ENCODE measurements at places on chromosomes 5 and 9. TPM values are rescaled to one million over a fixed set of nuclear protein-coding genes. Genes with fewer than 3 reads are reported as not detected.

MEIKIN gene
- not detected for total RNA-seq

GPR21 gene
- 0.65 TPM for total RNA-seq

ECSCR gene
- total RNA-seq, result 475 TPM

RASGRF2 gene
- 41.7 TPM for total RNA-seq

OCLN gene
- total RNA-seq, result 0.43 TPM

BRD3 gene
- total RNA-seq, result 6.1 TPM

PITX1 gene
- total RNA-seq, result not detected

PTPDC1 gene
- 2.6 TPM for total RNA-seq

PGM5 gene
- 87.0 TPM for total RNA-seq

ELAVL2 gene
- total RNA-seq, result 0.26 TPM

FSTL4 gene
- 0.17 TPM for total RNA-seq

COL5A1 gene
- 0.95 TPM for total RNA-seq

STARD4 gene
- total RNA-seq, result 43.3 TPM

ANKRD33B gene
- 2.0 TPM for total RNA-seq

ZNF879 gene
- 6.4 TPM for total RNA-seq

NEUROG1 gene
- total RNA-seq, result not detected

PLEKHG4B gene
- 0.11 TPM for total RNA-seq

WHRN gene
- 0.34 TPM for total RNA-seq

NR2F1-AS1 gene
- 31.0 TPM for total RNA-seq

CDH6 gene
- not detected for total RNA-seq

C9orf72 gene
- 12.5 TPM for total RNA-seq

FREM1 gene
- total RNA-seq, result under 0.01 TPM

RANBP3L gene
- total RNA-seq, result 0.09 TPM

ZNF462 gene
- 2.9 TPM for total RNA-seq

CDC20B gene
- under 0.01 TPM for total RNA-seq

SIT1 gene
- total RNA-seq, result not detected

SPDL1 gene
- total RNA-seq, result 7.3 TPM

CARD19 gene
- total RNA-seq, result 51.1 TPM

IL9 gene
- total RNA-seq, result not detected

AQP3 gene
- total RNA-seq, result 0.11 TPM

REEP2 gene
- total RNA-seq, result 1.0 TPM

IFNA21 gene
- total RNA-seq, result not detected

OR1Q1 gene
- not detected for total RNA-seq

ENC1 gene
- 21.9 TPM for total RNA-seq

CER1 gene
- not detected for total RNA-seq

PCAT7 gene
- not detected for total RNA-seq

SH3PXD2B gene
- total RNA-seq, result 20.9 TPM

CDK7 gene
- total RNA-seq, result 30.3 TPM

TTC33 gene
- total RNA-seq, result 18.5 TPM

SPINK7 gene
- total RNA-seq, result not detected

ARL15 gene
- 94.4 TPM for total RNA-seq

VPS13A gene
- total RNA-seq, result 34.9 TPM

PTCH1 gene
- total RNA-seq, result 5.2 TPM

SPINK5 gene
- total RNA-seq, result not detected

ARHGEF37 gene
- 12.2 TPM for total RNA-seq

CARD9 gene
- 0.09 TPM for total RNA-seq

GEMIN5 gene
- total RNA-seq, result 16.7 TPM

FOXD4L5 gene
- total RNA-seq, result 0.09 TPM

F2RL1 gene
- total RNA-seq, result 14.8 TPM

MLANA gene
- total RNA-seq, result not detected

IFNB1 gene
- total RNA-seq, result not detected

TNFAIP8 gene
- total RNA-seq, result 10.6 TPM

CATSPER3 gene
- total RNA-seq, result under 0.01 TPM

RAD23B gene
- total RNA-seq, result 79.5 TPM

LIFR gene
- 46.1 TPM for total RNA-seq
